Activated naive CD8-positive, alpha-beta T cell treated with anti-CD3 and anti-CD28 coated beads, Interleukin-2, amount 50 U/mL, for 24 hours (primary cell): ENCODE measurements at places on chromosomes 3 and 15.
A peak's percentile ranks its signal among the peaks of the same experiment; 100 is the strongest.

- no peak overlapping the region for H3K4me3 ChIP-seq
- H3K36me3 ChIP-seq, result no peaks in the 10 kb centered on the region
- H3K4me1 ChIP-seq, result no peaks in the 10 kb centered on the region
- H3K27ac ChIP-seq, result no peak overlapping the region
Observed at GRCh38 chr3:78992400-78992799, 775.4 kb downstream of the ROBO1 start.

GRCh38 chr3:171888466-171888865, 45.3 kb downstream of the TMEM212 start:
- H3K36me3 ChIP-seq, result no peaks in the 10 kb centered on the region
- H3K4me3 ChIP-seq, result no peak overlapping the region
- no peak overlapping the region for H3K27ac ChIP-seq
- H3K27me3 ChIP-seq, result peaks cover 16% of the 10 kb centered on the region
- no peak for DNase-seq

DNA sequence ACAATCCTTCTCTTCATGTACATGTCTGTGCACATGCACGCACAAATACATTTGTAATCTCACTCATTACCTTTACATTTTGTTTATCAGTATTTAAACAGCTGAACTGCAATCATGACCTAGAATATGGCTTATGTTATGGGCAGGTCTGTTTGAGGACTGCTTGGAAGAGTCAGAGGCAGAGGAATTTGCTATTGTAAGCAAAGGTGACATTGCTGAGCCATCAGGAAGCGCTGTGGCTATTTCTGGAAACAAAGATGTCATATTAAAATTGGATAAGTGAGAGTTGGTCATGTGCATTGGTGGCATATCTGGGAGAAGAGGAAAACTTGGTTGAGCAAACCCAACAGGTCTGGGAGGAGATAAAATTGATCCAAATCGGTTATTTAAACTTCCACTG, 41.6 kb downstream of the USF3 start:
- DNase-seq, result no peak
- no peak overlapping the region for H3K4me3 ChIP-seq
- H3K36me3 ChIP-seq, result peaks cover 39% of the 10 kb centered on the region
- peaks cover 5% of the 10 kb centered on the region for H3K4me1 ChIP-seq
- H3K27ac ChIP-seq, result no peak overlapping the region
- no peaks in the 10 kb centered on the region for H3K27me3 ChIP-seq

DNA sequence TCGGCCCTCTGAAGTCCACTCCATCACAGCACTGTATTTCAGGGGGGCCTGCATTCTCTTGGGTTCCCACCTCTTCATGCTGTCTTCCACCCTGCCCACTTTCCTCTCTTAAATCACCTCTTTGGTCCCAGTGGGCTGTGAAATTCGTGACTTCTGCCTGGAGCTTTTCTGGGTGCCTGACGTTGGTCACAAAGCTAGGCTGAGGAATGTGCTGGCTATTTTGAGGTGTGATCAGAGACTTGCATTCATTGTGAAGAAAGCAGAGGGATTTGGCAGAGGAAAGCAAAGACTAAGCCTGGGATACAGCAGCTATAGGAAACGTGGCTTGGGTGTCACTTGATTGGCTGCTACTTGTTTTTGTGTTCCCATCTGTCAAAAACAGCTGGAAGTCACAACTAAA, 202.5 kb downstream of the SATB1 start:
- DNase-seq, result no peak
- no peaks in the 10 kb centered on the region for H3K27me3 ChIP-seq
- H3K4me1 ChIP-seq, result peaks cover 22% of the 10 kb centered on the region
- H3K27ac ChIP-seq, result no peak overlapping the region

GRCh38 chr3:31525532-31525931, 7.2 kb upstream of the STT3B start:
- H3K4me1 ChIP-seq, result peaks cover 20% of the 10 kb centered on the region
- H3K36me3 ChIP-seq, result no peaks in the 10 kb centered on the region
- no peak for DNase-seq

DNA sequence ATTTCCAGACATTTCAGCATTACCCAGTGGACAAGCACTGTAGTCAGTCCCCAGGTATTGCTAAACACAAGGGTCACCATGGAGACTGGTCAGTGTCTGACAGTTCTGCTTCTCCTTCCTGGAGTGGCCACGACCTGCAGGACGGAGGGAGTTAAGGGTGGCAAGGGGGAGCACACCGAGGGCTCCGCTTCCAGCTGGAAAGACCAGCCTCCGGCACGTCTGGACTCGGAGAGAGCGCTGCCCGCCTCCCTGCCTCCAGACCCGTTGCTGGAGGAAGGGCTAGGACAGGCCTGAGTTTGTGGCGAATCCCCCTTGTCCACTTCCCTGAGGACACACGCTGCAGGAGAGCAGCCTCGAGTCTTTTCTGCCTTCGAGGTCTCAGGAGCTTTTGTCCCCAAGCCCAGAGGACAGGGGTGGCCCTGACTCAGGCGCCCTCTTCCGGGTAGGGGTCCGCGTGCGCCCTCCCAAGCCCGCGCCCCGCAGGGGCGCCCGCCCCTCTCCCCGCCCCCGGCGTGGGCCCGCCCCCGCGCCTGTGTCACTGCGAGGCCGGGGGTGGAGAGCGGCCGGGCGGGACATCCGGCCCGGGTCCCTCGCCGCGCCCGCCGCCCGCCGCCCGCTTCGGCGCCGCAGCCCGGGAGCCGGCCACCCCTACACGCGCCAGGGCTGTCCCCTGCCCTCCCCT, at the start of gene CHST14:
TSS of gene CHST14 (plus strand) at position 562 of the 682 bp plus-strand sequence. CDS start 230 bp downstream, outside the sequence.
- H3K36me3 ChIP-seq, result peaks cover 2% of the 10 kb centered on the region
- peak within 1 kb of the TSS; percentile 82 for H3K4me3 ChIP-seq
- no peaks in the 10 kb centered on the region for H3K27me3 ChIP-seq
- peaks cover 27% of the 10 kb centered on the region for H3K4me1 ChIP-seq
- H3K27ac ChIP-seq, result peak within 1 kb of the TSS; percentile 79
